HT1080 (cell line): ENCODE measurements at places on chromosomes 16 and 17.

DNA sequence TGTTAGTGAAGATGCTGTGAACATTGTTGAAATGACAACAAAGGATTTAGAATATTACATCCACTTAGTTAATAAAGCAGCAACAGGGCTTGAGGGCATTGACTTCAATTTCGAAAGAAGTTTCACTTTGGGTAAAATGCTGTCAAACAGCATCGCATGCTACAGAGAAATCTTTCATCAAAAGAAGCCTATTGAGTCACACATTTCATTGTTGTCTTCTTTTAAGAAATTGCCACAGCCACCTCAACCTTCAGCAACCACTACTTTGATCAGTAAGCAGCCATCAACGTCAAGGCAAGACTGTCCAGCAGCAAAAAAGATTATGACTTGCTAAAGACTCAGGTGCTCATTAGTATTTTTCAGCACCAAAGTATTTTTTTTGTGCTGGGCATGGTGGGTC is 13.2 kb upstream of the MAP2K6 start:
- no peak for DNase-seq

GRCh38 chr16:1706386-1707192 is 594 bp downstream of the MAPK8IP3 start:
- no peak for DNase-seq

DNA sequence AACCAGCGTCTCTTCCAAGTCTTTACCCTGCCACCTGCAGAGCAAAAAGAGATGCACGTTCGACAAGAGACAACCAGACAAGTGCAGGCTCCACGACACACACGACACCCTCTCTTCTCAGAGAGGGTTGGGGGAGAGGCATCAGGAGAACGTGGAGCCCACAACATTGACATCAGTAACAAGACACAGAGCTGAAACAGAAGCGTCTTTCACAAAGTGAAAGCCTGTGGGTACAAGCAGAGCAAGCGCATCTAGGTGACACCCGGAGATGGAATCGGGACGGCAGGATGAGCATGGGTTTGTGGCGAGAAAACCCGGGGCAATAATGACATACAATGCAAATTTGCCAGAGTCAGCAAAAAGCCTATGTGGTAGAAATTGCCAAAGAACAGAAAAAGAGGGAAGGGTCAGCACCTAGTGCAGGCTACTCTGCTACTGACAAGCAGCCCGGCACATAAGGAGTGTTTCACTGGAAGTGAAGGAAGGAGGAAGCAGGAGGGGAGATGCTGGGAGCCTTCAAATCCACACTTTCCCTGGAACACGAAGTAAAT is 89.5 kb downstream of the CYTH1 start:
- DNase-seq, result no peak

- no peak for DNase-seq
Observed at GRCh38 chr16:17177242-17177958, 293.4 kb downstream of the XYLT1 start.

- DNase-seq, result no peak
Observed at GRCh38 chr17:73534209-73534909, 109.9 kb downstream of the SDK2 start.

- DNase-seq, result no peak
Observed at GRCh38 chr16:627454-628239, 3.1 kb upstream of the WFIKKN1 start.

GRCh38 chr17:29821897-29822296 is 108.1 kb downstream of the SSH2 start:
- DNase-seq, result no peak

DNA sequence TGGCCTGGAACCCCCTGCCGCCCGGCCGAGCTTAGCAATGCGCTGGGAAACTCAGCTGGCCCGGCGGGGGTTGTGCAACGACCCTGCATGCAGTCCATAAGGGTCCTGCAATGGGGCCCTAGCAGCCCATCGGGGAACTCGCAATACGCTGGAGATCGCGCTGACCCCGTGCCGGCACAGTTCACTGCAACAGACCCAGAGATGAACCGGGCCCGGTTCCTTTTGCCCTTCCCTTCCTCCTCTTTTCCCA is 375 bp downstream of the SLC25A11 start:
- DNase-seq, result no peak

DNA sequence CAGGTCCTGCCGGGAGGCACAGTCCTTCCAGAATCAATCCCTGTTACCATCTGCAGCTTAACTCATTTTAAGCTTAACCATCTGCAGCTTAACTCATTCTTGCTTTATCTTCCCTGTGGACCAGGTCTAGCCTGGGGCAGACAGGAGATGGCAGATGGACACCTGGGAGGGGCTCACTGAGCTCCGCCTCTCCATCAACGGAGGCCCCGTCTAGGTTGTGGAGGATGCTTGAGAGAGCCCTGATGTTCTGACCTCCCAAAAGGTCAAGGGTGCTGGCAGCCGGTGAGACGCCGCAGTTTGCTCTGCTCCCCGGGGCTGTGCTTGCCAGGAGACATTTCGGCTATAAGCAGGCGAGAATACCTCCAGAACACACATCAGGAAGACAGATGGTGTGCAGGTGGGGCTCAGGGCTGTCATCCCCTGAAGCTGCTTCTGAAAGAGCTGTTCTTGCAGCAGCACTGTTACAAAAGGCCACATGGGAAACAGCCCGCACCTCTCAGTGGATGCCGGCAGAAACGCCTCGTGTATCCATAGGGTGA is 41.3 kb downstream of the BAIAP2 start:
- DNase-seq, result no peak

- DNase-seq, result no peak
Observed at GRCh38 chr17:28327031-28327607, 8.1 kb downstream of the TMEM97 start.

GRCh38 chr16:77246150-77246549 is 46.9 kb downstream of the SYCE1L start:
- no peak for DNase-seq

GRCh38 chr17:4485676-4486646 is 12.7 kb upstream of the SPNS2 start:
- DNase-seq, result no peak

DNA sequence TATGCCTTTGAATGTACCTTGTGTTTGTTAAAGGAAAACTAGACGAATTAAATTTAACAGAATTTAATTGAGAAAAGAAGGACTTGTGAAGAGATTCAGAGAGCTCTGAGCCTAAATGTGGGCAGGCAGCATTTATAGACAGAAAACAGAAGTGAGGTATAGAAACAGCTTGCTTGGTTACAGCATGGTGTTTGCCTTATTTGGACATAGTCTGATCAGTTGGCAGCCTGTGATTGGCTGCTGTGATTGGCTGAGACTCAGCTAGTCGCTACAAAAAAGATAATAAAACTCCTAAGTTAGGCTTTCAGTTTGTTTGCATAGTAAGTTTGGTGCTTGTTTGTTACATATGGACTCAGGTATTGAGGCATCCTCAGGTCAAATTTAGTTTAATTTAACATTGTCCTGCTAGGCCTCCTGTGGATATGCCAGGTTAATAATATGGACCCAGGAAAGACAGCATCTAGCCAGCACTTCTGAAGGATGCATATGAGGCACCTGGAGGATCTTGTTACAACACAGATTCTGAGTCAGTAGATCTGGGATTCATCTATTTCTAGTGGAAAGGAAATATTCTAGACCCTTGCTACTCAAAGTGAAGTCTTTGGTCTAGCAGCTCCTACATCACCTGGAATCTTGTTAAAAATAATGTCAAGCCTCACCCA is 43.4 kb downstream of the SLFN5 start:
- no peak for DNase-seq

- DNase-seq, result no peak
Observed at GRCh38 chr16:14303639-14304394, 232.7 kb downstream of the MRTFB start.

GRCh38 chr16:10961231-10961630 is 16.9 kb downstream of the CLEC16A start:
- peak; percentile 80 for DNase-seq

DNA sequence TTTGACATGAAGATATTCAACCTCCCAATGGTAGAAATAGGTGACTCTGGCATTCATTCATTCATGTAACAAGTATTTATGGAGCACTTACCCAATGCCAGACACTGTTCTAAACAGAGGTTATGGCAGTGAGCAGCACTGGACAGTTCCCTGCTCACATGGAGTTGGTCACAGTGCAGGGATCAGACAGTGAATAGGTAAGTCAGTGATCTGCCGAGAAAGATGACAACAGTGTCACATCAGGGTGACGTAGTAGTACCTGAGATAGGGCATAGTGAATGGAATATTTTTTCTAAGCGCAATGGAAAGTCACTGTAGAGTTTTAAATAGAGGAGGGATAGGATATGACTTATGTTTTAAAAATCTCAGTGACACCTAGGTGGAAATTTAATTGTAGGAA is 791.4 kb upstream of the RBFOX1 start:
- no peak for DNase-seq

DNA sequence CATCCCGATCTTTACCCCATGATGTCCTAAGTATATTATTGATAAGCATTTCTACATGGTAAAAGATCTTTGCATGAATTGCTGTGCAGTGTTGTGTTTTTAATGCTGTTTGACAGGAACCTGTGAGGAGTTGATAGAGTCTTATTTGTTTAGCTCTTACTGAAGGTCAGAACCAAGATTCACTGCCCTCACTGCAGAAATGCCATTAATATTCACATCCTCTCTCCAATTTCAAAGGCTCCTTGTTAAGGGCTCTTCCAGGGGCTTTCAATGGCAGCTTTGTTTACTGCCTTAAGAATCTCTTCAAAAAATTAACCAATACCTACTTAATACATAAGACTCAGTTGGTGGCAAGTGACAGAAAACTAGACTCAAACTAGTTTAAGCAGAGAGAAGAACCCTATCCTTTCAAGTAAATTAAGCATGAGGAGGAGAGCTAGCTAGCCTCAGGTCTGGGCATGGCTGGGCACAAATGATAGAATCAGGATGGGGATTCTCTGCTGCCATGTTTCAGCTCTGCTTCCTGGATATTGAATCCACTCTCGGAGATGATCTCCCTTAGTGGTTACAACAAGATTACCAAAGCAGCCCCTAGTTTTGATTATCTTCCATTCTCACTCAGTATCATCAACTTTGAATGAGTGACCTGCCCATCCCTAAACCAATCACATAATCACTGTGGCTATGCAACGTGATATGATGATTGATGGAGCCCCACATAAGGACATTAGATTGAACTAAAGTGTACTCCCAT is 311.8 kb downstream of the CDH11 start:
- DNase-seq, result no peak

- no peak for DNase-seq
Observed at GRCh38 chr16:67528870-67529581, 397 bp downstream of the RIPOR1 start.

DNA sequence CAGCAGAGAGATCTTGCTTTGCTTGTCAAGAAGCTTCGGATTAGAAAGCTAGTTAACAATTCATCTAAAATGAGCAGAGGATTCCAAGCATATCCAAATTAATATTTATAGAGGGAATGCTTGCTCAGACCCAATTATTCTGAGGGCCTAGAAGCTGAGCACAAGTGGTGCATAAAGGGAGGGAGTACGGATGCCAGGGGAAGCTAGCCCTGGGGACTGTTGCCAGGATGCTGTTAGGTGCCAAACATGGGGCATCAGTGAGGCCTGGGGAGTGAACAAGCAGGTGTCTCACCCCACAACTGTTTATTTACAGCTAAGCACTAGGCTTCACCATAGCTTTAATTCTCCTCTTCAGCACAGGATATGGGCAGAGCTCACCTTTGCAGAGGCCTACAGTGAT is 684.1 kb upstream of the C16orf82 start:
- no peak for DNase-seq

DNA sequence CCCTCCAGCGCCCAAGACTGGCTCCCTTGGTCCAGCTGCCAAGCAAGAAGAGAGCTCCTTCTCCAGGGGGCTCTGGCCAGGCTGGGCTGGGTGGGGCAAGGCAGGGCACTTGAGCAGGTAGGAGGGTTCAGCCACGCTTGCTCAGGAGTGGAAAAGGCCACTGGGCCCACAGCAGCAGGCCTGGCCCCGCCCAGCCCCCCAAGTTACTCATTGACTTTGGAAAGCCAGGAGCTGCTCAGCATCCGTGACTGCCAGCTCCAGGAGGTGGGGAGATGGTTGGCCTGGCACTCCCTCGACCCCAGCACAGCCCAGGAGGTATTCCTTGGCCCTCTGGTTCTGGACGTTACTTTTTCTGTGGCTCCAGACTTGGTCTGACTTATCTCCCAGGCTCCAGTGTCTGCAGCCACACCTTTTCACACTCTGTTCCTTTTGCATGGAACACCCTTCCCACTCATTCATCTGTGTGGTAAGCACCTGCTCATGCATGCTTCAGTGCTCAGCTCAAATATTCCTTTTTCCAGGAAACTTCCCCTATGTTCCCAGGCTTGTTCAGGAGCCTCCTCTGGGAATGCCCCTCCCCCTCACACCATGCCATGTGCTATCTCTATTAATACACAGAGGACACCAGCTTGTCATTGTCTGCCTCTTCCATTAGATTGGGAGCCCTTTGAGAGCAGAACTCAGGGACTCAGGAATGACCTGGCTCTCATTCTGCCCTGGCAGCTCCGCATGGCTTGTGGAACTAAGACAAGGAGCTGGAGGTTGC is at the start of gene CDH16:
TSS of gene CDH16 (minus strand) at position 83 of the 766 bp plus-strand sequence. CDS start 820 bp downstream, outside the sequence.
- no peak for DNase-seq

DNA sequence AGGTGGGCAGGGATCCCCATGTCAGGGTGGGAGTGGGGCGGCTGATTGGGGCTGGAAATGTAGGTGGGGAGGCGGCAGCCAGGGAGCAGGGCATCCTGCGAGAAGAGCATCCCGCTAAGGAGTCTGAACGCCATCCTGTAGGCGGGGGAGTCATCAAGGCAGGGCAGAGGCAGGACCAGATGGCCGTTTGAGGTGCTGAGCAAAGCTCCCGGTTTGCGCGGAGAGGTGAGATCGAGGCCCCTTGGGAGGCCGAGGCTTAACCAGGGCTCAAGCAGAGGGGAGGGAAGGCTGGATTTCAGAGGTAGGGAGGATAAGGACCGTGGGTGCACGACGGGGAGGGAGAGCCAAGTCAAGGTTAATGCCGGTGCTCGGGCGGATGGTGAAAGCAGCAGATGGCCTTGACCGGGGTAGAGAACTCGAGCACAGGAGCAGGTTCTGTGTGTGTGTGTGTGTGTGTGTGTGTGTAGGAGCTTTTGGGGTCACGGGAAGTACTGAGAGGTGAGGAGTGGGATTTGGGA is 472 bp upstream of the NME2 start:
- DNase-seq, result no peak

GRCh38 chr17:3896108-3896967 is 3.5 kb upstream of the CAMKK1 start:
- no peak for DNase-seq

DNA sequence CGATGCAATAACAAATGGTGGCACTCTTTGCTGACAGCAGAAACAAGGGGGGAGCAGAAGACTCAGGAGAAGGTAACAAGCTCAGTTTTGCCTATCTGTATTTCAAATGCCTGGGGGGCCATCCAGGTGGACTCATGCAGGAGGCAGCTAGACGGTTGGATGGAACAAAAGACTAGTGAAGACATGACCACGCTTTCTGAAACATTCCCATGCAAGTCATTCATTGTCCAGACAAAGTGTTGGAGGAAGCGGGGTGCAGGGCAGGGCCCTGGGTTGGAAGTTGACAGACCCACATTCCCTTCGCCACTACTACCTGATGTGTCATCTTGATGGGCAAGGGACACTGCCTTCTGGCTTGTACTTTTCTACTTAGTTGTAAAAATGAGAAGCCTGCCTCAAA is 29.8 kb upstream of the CRYBA1 start:
- peak; percentile 17 for DNase-seq
